Transverse colon (tissue), 4 donors: ENCODE measurements at places on chromosomes 16 and 17.

GRCh38 chr17:6330936-6331335 is 104.0 kb downstream of the AIPL1 start:
- H3K27me3 ChIP-seq: no peaks in the 10 kb centered on the region
- no peaks in the 10 kb centered on the region for H3K4me1 ChIP-seq
- no peak overlapping the region for H3K27ac ChIP-seq
- H3K36me3 ChIP-seq: no peaks in the 10 kb centered on the region
- no peak overlapping the region for H3K4me3 ChIP-seq
- no peak for DNase-seq

DNA sequence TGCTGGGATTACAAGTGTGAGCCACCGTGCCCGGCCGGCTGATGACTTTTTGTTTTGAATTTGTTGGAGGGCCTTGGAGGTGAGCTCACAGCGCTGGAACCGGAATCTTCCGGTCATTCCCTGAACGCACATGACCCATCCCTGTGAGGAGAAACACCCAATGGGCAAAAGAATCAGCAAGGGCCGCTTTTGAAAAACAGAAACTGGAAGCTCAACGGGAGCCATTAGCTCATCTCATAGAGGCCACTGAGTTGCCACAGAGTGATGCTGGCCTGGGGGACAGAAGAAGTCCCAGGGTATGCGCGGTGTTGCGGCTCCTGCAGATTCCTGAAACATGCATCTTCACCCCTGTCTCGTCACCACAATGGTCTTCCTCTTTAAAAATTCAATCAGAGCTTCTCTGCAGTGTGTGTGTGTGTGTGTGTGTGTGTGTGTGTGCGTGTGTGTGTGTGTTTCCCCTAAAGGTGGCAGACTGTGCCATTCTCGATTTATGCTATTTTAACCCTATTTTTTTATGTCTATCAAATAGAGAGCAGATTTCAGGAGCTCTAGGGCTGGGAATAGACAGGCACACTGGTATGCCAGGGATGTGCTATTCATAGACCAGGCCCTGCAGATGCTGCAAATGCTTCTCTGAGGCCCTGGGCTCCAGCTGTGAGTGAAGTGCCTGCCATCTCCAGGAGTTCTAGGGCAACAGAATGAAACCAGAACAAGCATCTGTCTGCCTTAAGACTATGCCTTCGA is 68.3 kb downstream of the MARCHF10 start:
- no peaks in the 10 kb centered on the region for H3K27me3 ChIP-seq
- DNase-seq: no peak
- H3K36me3 ChIP-seq: no peaks in the 10 kb centered on the region
- no peaks in the 10 kb centered on the region for H3K4me1 ChIP-seq

DNA sequence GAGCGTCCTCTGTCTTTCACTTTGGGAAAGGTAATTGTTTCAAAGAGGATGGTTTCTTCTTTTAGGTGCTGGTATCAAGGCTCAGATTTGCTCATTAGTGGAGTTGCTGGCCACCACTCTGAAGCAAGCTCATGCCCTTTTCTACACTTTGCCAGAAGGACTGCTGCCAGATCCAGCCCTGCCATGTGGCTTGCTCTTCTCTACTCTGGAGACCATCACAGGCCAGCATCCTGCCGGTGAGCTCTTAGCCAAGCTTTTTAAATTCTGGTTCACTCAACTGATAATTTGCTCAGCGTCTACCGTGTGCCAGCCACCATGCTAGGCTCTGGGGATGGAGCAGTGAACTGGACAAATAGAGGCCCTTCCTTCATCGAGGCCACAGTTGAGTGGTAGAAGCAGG is 4.3 kb downstream of the COG1 start:
- no peak overlapping the region for H3K27ac ChIP-seq
- DNase-seq: no peak
- H3K4me3 ChIP-seq: no peak overlapping the region
- peaks cover 18% of the 10 kb centered on the region for H3K4me1 ChIP-seq
- no peaks in the 10 kb centered on the region for H3K36me3 ChIP-seq

- H3K27me3 ChIP-seq: peaks cover 19% of the 10 kb centered on the region
- H3K4me3 ChIP-seq: no peak overlapping the region
- H3K36me3 ChIP-seq: no peaks in the 10 kb centered on the region
- H3K27ac ChIP-seq: no peak overlapping the region
- no peak for DNase-seq
- peaks cover 5% of the 10 kb centered on the region for H3K4me1 ChIP-seq
These were observed 4.9 kb downstream of the FA2H start for GRCh38 chr16:74769586-74770190.

GRCh38 chr17:37698911-37699255 is 46.0 kb downstream of the HNF1B start:
- H3K4me3 ChIP-seq: no peak overlapping the region
- H3K27ac ChIP-seq: no peak overlapping the region
- no peaks in the 10 kb centered on the region for H3K27me3 ChIP-seq

- H3K4me1 ChIP-seq: peaks cover 17% of the 10 kb centered on the region
- H3K36me3 ChIP-seq: no peaks in the 10 kb centered on the region
- DNase-seq: no peak
- H3K27ac ChIP-seq: peak overlapping the region; percentile 97
These were observed 2.2 kb downstream of the GSPT1 start for GRCh38 chr16:11913425-11914079.
